ENCODE measurements at places on chromosomes 12 and 14. TPM values are rescaled to one million over a fixed set of nuclear protein-coding genes. Genes with fewer than 3 reads are reported as not detected.

The SERPINA5 gene
- total RNA-seq, result not detected

DNA sequence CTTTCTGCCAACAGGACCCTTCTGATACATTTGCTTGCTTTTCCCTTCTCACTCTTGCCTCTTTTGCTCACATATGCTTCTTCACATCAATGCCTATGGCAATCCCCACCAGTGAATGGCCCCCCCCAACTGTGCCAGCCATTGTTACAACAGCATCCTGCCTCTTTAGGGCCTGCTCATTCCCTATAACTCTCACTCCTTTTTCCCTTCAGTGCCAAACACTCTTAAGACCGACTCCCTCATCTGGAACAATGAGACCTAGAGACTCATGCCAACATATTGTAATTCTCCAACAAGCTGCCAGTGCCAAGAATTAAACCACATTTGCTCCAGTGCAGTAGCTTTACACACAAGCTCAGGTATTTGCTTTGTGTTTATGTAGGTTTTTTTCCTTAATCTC is 189.0 kb downstream of the SOX5 start:
- no peak for DNase-seq

GRCh38 chr12:51424662-51425539 is at the start of gene SLC4A8:
Gene SLC4A8, plus strand, starts transcription at chr12:51424831. Its CDS starts 157 bp downstream, at chr12:51424988.
- peak; percentile 22 for DNase-seq

DNA sequence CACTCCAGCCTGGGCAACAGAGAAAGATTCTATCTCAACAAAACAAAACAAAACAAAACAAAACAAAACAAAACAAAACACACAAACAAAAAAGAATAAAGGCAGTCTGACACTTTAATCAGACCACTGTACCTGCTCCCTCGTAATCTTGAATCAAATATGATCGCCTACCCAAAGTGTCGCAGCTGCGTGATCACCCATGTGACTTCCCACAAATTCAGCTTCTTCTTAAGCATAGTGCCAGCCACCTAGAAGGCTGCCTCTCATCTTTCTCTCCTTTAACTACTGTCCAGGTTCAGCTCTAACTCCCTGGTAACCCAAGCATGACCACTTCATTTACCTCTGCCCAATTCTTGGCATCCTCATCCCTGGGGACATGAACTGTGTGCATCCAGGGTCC is 37.4 kb downstream of the FMNL3 start:
- peak; percentile 22 for DNase-seq

DNA sequence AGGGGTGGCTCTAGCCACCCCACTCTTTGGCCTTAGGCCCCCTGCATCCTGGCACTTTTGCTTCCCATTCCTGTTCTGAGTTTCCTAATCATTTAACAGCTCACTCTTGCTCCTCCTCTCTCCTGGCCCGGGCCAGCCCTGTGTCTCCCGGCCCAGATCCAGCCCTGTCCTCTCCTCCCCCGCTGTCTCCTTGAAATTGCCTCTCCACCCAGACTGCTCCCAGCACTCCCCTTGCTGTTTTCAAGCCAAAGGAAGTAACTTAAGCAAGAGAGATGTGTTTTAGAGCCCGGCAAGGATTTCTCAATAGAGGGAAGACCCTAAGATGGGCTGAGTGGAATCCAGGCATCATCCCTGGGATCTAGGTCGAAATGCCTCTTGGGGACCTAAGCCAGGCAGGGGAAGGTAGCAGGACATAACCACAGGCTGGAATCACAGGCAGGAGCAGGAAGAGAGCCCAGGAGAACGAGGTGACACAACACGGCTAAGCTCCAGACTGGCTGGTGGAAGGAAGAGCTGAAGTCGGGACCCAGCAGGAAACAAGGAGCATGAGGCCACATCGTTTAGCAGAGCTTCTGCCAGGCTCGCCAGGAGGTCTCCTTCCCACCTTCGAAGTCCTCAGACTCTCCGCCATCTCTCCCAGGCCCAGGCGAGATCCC is 2.0 kb upstream of the LRP1-AS start:
- no peak for DNase-seq

DNA sequence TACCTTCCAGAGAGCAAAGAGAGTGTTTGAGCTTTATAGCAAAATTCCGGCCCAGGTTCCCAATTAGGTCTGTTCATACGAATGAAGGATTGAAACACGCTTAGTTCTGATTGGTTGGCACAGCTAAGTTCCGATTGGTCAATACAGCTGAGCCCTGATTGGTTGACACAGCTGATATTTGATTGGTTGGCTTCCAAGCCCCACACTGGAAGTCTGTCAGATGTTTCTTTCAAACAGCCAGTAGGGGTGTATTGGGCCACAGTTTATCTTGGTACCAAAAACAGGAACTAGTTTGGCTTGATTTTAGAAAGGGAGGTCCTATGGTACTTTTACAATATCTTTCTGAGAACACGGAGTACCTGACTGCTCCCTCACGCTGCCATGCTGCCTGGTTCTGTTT is 93.4 kb downstream of the CAND1 start:
- no peak for DNase-seq

DNA sequence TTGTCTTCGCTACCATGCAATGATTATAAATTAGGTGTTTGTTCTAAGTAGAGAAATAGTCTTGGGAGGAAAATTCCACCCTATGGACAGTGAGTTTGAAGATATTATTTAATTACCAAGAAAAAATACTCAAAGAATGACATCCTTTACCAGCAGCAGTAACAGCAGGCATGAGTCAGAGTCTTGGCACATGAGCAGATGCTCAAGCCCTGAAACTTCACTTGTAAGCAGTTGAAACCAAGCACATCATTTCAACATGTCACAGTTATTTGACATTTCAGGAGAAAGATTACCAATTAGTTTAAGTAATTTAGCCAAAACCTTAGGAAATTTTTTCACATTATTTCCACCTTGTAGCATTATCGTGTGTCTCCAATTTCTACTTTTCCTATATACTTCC is 99.2 kb downstream of the C12orf50 start:
- no peak for DNase-seq

DNA sequence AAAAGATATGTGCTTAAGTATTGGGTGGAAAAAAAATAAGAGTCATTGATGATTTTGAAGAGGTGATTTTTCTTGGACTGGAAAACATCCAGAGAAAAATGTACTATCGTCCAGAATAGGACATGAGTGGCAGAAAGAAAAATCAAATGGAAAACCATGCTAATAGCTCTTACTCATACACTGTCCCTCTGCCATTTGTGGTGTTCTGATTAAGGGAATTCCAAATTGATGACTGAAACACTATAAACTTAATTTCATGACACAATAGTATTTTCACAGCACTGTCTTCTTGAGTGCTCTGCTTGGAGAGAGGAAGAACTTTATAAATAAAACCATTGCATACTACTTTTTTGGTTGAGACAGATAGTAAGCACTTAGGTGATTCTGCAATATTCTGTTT is 72.4 kb downstream of the USP15 start:
- no peak for DNase-seq

- DNase-seq, result no peak
These were observed 768.3 kb upstream of the ATXN7L3B start for GRCh38 chr12:73769337-73769736.

The TBX5 gene
- total RNA-seq, result not detected

DNA sequence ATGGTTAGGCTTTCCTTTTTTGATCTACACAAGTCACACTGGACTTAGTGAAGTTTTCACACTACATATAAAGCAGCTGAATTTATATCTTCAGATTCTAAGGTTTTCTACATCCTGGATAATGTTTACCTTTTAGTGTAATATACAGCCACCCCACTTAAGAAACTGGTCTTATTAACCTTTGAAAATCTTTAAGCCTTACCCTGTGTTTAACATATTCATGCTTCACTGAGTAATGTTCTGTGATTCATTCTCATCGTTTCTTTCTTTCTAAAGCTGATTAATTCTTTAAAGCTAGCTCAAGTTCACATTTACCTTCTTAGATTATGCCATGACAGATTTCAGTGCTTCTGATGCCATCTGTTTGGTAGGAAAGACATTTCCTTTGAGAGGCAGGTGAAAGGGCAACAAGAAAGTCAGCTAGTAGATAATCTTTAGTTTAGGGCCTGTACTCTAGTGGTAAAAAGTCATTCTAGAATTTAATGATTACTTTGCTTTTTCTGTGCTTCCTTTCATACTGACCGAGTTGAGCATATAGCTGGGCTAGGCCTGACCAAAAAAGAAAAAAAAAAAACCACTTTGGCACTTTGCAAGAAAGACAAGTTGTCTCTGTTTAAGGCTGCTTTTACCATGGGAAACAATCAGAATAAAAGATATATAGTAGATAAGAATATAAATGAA is 690.9 kb upstream of the FBXO33 start:
- no peak for DNase-seq

The TAS2R19 gene
- total RNA-seq, result 3.1 TPM

GRCh38 chr14:24329736-24330135 is 5.1 kb downstream of the ADCY4 start:
- DNase-seq, result no peak

- no peak for DNase-seq
These were observed 228.7 kb downstream of the APAF1 start for GRCh38 chr12:98873776-98874175.

The CLEC4E gene
- not detected for total RNA-seq

DNA sequence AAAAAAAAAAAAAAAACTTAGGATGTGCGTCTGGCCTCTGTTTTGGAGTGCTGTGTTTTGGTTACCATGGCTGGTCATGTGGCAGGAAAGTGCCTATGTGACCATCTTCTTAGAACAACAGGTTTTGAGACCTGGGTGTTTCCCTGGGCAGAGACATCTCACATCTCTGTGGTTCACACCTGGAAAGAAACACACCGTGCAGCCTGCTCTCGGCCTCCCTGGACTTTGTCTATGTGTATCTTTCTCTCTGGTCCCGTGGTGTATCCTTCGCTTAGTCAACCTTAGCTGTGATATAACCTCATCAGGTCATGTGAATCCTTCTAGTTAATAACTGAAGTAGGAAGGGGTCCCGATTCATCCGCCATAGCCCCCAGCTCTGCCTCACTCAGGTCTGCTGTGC is 22.6 kb downstream of the ACADS start:
- no peak for DNase-seq

- DNase-seq, result no peak
These were observed 56.5 kb downstream of the HSPB8 start for GRCh38 chr12:119235197-119235751.

DNA sequence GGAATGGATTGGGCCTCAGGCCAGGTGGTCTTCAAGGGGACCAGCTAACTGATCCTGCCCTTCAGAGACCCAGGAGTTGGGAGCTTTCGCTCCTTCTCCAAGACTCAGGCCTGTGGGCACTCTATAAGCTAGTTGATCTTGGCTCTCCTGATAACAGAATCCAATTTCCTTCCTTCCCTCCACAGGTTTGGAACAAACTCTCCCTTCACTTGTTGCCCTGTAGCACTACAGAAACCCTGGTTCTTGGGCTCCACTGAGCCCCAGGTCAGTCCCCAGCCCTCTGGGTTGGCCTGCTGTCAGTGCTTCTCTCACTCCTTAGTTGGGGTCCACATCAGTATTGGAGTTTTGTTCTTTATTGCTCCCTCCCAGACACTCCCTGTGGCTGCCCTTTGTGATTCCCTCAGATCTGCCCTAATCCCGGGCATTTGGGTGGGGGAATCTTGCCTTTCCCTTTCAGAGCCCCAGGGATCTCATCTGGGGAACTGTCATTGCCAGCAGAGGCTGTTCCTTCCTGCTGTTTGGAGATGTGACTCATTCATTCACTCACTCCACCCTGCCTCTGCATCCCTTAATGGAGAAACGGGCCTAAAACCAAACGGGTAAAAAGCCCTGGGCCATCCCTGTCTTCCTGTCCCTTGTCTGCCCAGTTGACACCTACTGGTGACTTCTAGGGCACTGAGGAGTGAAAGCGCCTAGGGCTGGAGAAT is 4.4 kb upstream of the GPD1 start:
- no peak for DNase-seq

The SERPINA10 gene
- total RNA-seq, result not detected

- DNase-seq, result no peak
These were observed 14.3 kb downstream of the SCARB1 start for GRCh38 chr12:124849382-124849781.

The ANKRD9 gene
- total RNA-seq, result 2.2 TPM

The PPP1R36 gene
- total RNA-seq, result not detected

The IKZF4 gene
- total RNA-seq, result 5.3 TPM

GRCh38 chr14:32980178-32980901 is 41.7 kb downstream of the NPAS3 start:
- DNase-seq, result no peak

DNA sequence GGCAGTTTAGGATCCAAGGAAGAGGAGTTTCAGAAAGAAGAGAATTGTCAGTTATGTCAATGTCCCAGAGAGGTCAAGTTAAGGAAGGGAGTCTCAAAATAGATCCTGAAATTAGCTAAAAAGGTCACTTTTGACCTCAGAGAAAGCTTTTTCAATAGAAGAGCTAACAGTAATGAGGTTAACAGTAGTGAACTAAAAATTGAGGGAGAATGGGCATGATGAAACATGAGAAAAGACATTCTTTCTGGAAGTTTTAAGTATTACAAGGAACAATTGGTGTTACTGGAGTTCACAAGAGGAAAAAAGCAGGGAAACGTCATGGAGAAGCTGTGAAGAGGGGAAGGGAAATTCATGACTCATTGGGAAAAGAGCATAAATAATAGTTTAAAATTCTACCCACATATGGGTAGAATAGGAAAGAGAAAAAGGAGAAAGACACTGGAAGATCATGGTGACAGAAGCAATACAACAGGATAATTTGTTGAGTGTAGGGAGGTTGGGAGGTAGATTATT is 381.2 kb upstream of the FAR2 start:
- DNase-seq, result no peak

- no peak for DNase-seq
These were observed 166.3 kb upstream of the PTPRQ start for GRCh38 chr12:80277732-80278131.

The BCL11B gene
- total RNA-seq, result 230 TPM

- DNase-seq, result peak; percentile 17
These were observed 29.4 kb upstream of the BCL7A start for GRCh38 chr12:121992059-121992879.

DNA sequence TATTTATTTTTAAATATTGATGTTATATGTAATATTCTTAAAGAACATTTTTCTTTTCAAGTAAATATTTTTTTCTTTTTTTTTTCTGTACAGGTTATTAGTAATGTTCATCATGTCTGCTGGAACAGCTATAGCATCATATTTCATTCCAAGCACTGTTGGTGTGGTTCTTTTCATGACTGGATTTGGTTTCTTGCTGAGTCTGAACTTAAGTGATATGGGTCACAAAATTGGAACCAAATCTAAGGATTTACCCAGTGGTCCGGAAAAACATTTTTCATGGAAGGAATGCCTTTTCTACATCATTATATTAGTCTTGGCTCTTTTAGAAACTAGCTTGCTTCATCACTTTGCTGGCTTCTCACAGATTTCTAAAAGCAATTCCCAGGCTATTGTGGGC is 23.2 kb downstream of the PCNX4 start:
- DNase-seq, result no peak
